ENCODE measurements at places on chromosomes 11 and 22.

- no peak for DNase-seq
Measured at GRCh38 chr22:50398831-50399648, 55.9 kb downstream of the PPP6R2 start.

DNA sequence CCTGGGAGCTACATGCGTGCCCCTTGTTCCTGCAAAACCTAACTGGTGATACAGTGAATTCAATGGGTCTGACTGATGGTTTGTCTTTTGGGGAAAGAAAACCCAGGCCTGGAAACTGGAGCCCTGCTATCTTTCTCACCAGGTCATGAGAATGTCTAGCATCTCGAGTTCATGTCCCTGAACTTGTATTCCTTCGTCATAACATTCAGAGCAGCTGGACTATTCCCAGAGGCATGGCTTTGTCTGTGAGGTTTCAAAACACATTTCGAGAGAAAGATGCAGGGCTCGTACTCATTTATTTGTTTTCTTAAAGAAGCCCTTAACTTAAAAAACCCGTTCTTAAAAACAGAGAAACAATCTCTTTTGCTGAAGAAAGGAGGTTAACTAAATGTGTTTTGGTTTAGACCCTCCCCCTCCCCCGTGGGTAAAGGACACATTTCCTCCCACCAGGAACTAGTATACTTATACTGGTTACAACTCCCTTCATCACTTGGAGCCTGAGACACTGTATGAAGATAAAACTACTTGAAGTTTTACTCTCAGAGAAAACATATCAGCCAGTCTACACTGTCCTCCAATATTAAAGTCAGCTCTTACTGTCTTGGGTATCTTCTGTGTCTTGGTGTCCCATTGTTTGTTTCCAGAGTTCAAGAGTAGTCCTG is 43.2 kb downstream of the ME3 start:
- DNase-seq = no peak

- no peak for DNase-seq
Measured at GRCh38 chr11:7457211-7457610, 28.1 kb upstream of the OLFML1 start.

- no peak for DNase-seq
Measured at GRCh38 chr22:45636683-45637082, 35.0 kb upstream of the ATXN10 start.

GRCh38 chr11:127000291-127000968 is at the start of gene KIRREL3:
TSS of gene KIRREL3 (minus strand) at chr11:127000770.
- DNase-seq = no peak

DNA sequence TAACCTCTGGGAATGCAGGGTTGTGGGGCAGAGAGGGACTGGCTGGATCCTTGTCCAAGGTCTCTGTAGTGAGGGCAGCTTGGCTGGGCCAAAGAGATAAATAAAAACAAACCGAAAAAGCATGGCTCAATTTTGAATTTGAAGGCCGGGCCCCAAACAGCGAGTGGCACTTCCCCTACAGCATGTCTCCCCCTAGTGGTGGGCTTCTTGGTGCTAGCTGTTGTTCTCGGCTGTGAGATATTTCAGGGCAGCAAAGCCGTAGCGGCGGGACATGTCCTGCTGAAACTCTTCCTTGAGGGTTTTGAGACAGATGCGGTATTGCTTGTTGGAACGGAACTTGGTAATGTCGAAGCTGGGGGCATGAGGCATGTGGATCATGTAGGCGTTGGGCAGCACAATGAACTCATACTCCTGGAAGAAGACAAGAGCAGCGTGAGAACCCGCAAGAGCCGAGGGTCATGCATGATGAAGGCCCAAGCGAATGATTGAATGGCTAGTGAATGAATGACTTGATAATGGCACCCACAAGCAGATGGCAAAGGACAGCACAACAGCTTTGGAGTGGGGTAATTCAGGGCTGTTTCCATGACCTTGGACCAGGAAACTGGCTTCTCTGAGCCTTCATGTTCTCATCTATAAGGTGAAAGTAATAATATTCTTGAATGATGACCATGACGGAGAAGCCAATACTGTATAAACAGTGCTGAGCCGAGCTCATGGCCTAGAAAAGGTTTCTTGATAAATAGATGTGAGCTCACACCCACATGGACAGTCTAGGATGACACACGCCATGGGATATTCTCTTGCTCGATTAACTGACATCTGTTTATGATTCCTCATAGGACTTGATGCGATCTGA is 216.3 kb upstream of the SYN3 start:
- DNase-seq = peak; percentile 21

DNA sequence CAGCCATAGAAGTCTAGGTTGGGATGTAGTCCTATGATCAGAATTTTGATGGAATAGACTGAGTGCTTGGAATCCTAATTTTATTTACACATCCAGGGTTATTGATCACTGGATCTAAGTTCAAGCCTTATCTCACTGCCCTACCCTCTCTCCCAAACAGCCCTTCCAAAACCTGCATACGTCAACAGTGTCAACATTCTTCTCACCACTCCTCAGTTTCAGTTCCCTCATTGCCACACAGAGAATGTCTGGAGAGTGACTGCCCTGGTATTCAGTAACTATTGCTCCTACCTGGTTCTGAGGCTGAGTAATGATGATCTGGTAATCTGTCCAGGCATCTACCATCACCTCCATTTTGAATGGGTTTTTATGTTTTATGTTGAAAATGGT is 60.0 kb downstream of the GLYATL1 start:
- no peak for DNase-seq

GRCh38 chr22:21650823-21651520 is 8.9 kb downstream of the SDF2L1 start:
- no peak for DNase-seq

DNA sequence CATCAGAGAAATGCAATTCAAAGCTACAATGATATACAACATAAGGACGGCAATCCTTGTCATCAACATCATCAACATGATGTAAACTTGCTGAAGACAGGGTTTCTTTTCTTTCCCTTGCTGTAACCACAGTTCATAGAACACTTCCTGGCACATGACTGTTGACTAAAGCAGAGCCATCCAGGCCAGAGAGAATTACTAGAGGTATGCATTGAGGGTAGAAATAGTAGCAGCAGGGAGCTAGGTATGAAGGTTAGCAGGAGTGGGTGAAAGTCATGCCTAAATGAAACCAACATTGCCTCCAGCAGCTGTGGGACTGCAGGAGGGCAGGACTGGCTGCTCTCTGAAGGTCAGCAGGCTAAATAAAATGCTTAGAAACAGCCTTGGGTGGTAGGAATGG is 103.7 kb downstream of the LRRC32 start:
- DNase-seq = no peak

- DNase-seq = no peak
Measured at GRCh38 chr11:122187373-122188165, 71.6 kb upstream of the BLID start.

- no peak for DNase-seq
Measured at GRCh38 chr22:45418056-45418769, 4.7 kb downstream of the RIBC2 start.

DNA sequence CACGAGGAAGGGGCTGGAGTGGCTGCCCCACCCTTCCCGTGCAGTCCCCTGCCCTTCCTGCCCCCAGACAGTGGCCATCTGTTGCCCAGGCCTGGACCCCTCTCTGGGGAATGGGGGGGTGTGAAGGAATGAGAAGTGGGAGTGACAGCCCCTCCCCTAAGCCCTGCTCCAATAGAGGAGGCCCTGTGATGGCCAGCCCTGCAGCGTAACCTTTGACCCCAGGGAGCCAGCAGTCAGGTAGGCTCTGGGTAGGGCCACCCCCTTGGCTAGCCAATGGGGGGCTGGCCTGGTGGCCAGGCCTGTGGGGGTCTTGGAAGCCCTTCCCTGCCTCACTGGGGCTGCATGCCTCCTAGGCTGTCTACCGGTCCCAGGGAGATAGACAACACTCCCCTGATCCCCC is 6.6 kb downstream of the FLRT1 start:
- DNase-seq = no peak

DNA sequence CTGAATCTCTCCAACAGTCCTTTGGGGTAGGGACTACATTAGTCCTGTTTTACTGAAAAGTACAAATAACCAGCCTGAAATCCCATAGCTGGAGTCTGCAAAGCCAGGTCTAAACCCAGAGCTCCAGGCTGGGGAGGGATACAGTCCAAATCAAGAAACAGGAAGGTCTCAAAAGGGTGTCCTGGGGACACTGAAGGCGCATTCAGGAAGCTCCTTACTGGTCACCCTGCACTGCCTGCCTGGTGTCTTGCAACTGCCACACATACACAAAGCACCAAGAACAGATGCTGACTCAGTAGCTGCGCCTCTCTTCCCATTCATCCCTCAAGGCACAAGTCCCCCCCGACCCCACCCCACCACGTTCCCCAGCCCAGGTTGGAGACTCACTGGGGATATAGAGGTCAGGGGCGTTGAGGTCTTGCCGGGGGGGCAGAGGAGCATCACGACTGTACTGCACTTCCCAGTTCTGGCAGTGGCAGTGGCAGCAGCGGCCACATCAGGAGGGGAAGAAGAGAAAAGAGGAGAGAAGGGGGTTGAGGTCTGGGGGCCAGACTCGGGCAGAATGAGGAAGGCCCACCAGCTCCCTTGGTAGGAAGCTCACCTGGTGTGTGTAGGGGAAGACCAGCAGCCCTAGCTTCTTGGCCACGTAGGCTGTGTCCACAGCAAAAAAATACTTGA is 1.6 kb downstream of the YIF1A start:
- no peak for DNase-seq

DNA sequence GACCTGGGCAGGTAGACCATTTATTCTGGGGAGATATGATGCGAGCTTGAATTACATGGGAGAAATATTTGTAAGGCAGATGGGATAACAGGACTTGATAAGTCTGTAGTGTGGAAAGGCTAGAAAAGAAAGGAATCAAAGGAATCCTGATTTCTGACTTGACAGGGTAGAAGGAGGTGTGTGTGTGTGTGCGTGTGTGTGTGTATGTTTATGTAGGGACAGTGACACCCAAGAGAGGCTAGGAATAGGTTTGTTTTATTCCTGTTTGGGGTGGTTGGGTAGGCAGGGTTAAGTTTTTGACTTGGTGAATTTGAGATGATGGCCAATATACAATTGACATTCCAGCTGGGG is 390 bp upstream of the HTATIP2 start:
- no peak for DNase-seq

GRCh38 chr11:118263695-118264568 is at the start of gene MPZL2:
TSS of gene MPZL2 (minus strand) at chr11:118264297. CDS start at chr11:118264153, 144 bp downstream.
- no peak for DNase-seq

- DNase-seq = peak; percentile 66
Measured at GRCh38 chr22:37484480-37485394, 1.4 kb downstream of the MFNG start.

DNA sequence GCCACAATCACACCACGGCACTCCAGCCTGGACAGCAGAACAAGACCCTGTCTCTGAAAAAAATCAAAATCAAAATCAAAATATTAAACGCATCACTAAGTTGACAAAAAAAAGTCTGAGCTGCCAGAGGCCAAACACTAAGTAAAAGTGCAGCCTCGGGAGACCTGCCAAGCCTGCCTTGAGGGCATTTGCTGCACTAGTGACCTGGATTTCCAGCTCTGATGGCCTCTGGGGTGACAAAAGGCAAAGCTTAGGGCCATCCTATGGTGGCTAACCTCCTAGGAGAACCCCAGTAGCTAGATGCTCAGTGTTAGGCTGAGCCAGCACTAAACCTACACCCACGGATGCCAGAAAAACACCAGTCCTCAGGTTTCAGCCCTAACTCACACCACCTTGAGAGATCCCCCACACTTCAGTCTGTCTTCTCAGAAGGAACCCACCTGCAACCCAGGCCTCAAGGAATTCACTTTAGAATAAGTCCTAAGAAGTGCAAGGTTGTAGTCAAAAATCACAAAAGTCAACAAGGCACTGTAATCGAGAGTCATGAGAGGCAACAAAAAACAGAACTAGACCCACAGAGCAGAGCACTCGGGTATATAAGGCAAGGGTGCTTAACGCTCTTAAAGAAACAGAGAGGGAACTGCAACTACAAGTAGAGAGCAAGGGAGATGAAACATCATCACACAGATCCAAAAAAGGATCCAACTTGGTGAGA is 28.6 kb downstream of the GNB1L start:
- no peak for DNase-seq

GRCh38 chr11:65095427-65095826 is 587 bp upstream of the VPS51 start:
- no peak for DNase-seq

DNA sequence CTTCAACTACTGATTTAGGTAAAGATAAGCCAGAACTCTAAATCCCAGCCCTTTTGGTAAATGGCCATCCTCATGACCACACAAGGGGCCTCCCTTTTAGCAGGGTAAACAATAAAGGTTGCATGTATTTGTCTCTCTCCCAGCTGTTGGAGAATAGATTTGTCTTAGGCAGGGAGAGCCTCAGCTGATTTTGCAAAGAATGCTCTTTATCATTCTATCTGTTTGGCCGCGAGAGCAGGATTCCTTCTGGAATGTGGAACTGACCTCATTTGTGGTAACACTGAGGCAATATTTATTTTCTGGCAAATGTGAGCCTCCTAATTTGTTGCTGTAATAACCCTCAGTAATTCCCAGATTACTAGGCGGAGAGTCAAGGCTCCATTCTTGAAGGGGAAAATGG is 15.3 kb downstream of the PTS start:
- no peak for DNase-seq

GRCh38 chr11:76592961-76593360 is 77.6 kb downstream of the LRRC32 start:
- no peak for DNase-seq

DNA sequence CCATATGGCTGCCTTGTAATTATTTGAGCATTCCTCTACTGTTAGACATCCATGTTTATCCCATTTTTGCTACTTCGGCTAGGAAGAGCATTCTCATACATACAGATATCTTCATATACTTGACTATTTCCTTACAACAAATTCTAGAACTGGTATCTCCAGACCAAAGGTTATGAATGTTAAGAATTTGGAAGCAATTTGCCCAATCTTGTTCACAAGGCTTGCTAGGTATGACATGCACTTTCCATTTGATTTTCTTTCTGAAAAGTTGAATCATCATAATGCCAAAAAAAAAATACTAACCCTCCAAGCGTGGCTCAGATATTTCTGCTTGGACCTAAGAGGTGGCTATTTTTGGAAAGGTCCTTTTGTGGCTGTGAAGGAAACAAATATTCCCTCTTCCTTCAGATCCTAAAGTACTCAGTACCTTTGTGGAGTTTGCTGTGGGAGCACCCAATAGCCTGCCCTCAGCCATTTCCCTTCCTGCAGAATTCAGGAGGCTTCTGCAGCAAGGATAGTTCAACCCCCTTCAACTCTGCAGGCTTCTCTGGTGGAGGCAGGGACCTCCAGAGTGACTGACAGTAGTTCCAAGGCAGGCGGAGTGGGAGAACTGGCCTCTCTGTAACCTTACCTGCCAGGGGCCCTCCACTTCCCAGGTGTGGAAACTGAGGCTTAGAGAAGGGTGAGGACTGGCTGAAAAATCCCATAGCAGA is 22.0 kb upstream of the CPT1A start:
- no peak for DNase-seq

DNA sequence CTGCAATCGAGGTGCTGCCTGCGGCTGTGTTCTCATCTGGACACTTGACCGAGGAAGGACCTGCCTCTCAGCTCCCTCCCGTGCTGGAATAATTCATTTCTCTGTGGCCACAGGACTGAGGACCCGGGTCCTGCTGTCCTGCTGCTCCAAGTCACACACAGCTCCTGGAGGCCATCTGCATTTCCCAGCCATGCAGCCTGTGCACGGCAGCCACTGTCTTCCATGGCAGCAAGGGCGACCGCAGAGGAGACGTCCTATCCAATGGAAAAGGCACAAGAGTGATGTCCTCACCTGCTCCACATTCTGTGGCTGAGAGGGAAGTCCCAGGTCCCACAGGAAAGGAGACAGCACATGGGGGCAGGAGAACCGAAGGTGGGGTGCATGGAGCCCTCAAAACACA is 495.8 kb downstream of the BRD1 start:
- DNase-seq = no peak

- DNase-seq = no peak
Measured at GRCh38 chr11:22730319-22730718, 63.9 kb downstream of the GAS2 start.

All from stimulated activated CD4-positive, alpha-beta T cell treated with anti-CD3 and anti-CD28 coated beads, Interleukin-2, amount 100 ng/mL, for 48 hours (primary cell).